ENCODE measurements at places on chromosomes 3 and 15.

DNA sequence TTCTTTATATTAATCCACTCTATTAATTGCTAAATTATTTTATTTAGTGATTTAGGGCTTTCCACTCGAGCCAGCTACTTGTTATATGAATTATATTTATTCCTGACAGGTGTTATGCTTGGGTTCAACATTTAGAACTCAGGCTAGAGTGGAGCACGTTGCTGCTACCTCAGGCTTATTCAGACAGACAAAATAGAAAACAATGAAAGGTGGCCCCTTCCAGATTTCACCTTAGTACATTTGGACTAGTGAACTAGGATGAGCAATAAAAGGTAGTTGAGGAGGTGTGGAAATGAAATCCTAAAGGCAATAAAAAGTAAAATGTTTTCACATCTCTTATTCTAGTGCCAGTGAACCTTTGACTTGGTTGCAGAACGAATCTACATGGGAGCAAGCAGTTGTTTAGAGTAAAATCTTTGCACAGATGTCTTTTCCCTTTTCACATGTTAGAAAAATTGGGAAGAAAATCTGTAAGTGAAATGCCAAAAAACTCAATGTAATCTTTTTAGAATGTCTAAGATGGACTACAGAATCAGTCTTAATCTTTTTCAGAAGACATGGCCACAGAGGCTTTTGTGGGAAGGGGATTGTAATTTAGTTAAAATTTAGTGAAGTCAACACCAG is 63.8 kb downstream of the AKAP13 start:
- no peak for DNase-seq

DNA sequence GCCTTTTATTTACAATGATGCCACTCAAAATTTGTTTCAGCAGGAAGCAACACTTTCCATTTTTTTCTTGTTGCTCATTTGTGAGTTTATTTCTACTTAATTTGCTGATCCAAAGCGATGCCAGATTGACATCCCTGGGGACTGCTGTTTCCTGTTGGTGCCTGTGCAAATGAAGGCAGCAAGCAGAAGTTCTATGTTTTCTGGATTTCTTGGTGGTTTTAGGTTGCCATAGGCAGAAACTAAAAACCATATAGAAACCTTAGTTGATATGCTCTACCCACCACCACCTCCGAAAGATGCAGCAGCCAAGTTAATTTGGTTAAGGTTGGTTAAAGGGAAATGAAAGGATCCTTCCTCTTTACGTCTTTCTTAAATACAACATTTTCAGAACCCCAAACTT is 356.2 kb downstream of the RBMS3 start:
- no peak for DNase-seq

DNA sequence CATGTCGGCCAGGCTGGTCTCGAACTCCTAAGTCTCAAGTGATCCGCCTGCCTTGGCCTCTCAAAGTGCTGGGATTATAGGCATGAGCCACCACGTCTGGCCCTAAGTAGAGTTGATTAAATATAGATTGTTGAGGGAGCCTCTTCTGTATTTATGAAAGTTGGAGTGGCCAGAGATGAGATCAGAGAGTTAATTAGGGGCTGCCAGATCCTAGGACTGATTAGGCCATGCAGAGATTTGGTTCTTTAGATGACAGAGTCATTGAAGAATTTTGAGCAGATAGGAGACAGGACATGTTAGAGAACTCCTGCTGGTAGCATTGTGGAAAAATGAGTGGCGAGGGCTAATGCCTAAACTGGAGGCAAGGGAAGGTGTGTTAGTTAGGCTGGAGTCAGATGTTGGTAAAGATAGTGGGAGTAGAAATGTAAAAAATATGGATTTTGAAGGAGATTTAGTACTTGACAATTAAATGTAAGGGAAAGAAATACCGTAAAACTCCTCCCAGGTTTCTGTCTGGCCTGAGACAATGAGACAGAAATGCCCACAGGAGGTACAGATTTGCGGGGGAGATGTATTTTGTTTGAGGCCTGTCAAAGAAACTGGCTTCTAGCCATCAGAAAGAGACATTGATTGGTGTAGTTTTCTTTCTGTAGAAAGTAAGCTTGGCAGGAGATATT is 23.4 kb downstream of the SACM1L start:
- no peak for DNase-seq

DNA sequence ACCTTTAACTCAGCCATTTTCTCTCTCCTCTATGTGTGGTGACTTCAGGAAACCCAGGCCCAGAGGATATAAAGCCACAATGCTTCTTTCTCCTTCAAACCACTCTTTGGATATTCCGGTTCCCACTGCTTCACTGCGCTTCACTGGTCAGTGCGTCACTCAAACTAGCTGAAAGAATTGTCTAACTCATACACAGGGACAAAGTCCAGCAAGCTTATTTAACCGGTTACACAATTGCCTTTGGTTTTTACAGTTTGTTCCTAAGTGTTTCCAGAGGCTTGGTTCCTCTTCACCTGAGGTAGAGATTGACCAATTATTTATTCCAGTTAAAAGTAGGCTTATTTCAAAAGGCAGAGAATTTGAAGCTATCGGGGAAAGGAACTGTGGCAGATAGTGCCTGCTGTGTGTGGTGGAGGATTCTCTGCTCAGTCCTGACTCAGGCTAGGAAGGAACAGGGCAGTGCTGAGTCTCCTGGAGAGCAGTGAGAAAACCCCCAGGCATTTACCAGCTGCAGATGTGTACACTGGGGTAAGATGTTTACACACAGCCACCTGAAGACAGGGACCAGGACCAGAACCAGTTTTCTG is at the start of gene HGD:
HGD (minus strand) TSS at position 145 of the 587 bp plus-strand sequence; CDS start at position 17, 128 bp downstream.
- no peak for DNase-seq

DNA sequence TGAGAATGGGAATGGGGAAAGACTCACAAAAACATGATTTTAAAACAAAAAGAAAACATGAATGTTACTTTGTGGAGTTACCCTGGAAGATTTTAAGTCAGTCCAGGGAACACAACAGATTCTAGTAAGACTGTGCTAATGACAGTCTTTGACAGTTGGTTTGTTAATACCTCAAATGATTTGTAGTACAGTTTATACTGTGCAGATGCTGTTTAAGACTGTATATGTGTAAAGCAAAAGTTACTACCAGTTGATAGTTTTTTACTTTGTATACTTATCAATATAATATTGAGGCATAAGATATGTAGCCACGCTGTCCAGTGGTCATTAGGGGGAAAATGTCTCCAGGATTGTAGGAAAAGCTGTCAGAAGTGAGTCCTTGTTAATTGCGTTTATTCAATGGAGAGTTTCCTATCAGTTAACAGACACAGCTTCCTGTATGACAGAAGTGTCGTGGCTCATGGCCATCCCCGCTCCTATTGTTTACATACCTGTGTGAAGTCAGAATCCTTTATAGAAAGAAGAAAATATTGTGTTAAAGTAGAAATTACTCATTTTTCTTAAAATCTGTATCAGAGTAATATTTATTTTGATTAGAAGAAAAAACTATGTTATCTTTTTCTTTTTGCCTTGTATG is 36.0 kb downstream of the NKIRAS1 start:
- DNase-seq: no peak

DNA sequence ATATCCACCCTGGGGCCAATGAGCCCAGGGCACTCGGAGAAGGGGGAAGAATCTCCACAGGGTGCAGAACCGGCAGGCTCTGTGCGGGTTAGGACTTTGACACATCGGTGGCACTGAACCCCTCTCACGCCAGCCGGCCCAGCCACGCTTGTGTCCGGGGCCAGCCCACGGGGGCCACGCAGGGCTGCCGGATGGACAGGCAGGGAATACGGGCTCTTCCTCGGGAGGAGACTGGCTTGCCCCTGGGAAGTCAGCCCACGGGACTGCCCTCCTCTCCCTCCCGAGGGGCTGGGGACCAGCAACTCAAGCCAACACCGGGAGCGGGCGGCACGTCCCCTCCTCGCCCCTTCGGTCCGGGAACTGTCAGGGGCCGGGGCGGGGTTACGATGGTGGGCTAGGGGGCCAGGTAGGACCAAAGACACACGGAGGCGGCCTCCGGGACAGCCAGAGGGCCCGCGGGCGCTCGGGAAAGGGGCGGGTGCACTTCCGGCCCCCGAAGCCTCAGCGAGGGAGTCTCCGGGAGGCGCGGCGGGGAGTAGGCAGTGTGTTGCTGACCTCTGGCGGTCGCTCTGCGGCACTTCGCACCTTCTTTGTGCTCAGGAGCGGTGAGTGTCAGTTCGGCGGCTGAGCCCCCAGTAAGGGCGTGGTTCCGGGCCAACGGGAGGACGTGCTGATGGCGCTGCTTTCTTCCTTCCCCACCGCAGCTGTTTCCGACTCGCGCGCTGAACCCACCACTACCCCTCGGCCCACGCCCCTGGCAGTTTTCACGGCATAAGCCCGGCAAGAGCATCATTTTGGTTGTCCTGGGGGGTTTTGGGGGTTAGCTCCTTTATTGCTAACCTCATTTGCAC is 5.1 kb upstream of the CYP8B1 start:
- peak; percentile 70 for DNase-seq

DNA sequence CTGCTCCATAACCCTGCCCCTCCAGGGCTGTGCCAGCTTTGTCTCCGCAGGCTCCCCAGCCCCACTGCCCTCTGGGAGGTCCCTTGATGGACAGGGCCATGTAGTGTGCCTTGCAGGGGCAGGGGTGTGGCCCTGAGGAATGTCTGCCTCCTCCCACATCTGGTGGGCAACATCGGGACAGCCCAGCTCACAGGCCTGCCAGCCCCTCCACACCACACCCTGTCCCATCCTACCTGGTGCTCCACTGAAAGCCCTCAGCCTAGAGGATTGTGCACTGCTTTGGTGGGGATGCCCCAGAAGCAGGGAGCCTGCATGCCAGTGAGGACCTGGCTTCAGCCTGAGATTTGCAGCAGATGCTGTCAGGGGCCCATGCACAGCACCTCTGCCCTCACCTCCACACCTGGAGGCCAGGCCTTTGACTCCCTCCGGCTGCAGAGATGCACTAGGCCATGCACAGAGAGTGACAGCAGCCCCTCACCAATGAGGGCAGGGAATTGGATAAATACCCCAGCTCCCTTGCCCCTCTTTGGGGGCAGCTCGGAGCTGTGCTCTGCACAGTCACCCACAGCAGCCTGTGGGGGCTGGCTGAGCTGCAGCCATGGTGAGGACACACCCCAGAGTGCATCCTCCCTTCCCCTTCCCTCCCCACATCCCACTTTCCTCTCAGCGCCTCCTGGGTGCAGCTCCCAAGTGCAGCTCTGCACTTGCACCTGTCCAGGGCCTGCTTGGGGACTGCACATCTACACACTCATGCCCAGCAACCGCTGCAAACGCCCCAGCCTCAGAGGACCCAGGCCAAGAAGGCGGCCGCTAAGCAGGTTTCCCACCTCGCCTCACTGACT is 2.7 kb downstream of the C3orf22 start:
- DNase-seq: no peak

DNA sequence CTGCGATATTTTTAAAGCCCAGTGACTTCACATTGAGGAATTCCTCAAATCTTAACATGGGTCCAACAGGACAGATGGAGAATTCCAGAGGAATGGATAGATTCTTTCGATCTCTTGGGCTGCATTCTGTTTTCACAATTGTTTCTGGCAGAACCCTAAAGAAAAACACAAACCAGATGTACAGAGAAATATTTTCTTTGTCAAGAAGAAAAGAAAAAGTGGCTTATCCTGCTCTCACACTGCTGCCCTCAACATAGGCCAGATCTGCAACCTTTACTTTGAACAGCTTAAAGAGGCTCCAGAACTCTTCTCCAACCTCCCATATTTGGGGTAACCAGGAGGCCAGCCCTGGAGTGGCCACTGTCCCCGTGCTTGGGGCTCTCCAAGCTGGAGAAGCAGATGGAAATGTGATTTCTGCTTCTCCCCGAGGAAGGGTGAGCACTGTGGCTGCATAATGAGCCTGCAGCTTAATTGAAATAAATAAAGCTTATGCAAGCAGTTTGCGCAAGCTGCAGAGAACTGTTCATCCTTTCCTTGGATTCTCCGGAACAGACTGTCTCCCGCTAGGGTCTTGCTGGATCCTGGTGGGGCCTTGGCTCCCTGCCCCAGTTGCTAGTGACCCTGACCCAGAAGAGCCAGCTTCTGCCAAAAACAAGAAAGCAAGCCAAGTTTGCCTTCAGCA is 453.2 kb upstream of the PROK2 start:
- DNase-seq: no peak

DNA sequence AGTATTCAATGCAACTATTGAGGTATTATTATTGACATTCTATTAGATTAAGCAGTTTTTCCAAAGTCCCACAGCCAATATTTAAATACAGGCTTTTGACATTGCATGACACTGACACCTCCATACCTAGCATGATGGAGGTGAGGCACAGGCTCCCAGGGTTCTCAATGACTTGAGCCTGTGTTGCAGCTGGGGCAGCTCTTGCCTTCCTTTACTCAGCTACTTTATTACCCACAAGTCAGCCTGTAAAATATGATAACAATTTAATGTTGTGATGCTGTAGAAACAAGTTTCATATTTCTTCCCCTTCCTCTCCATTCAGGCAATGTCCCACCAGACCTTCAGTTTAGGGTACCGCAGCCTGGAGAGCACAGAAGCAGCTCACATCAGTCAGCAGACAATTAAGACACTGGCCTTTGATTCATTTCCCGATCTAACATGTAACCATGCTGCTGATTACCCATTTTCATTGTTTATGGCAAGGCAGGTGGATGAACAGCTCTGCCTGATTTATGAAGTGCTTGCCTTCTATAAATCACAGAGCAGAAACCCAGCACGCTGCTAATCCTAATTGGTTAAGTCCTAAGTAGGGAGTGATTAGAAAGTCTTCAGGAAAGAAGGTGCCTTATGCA is 826.1 kb downstream of the AGBL1 start:
- DNase-seq: no peak

GRCh38 chr3:112351823-112352222 is 18.9 kb downstream of the CD200 start:
- peak; percentile 85 for DNase-seq

- no peak for DNase-seq
Measured at GRCh38 chr3:123660141-123660675, 75.4 kb upstream of the HACD2 start.

GRCh38 chr3:36812240-36812639 is 47.9 kb upstream of the DCLK3 start:
- DNase-seq: no peak

GRCh38 chr15:81939604-81940440 is 106.0 kb downstream of the MEX3B start:
- no peak for DNase-seq

- no peak for DNase-seq
Measured at GRCh38 chr15:48325400-48325799, 5.8 kb upstream of the DUT start.

DNA sequence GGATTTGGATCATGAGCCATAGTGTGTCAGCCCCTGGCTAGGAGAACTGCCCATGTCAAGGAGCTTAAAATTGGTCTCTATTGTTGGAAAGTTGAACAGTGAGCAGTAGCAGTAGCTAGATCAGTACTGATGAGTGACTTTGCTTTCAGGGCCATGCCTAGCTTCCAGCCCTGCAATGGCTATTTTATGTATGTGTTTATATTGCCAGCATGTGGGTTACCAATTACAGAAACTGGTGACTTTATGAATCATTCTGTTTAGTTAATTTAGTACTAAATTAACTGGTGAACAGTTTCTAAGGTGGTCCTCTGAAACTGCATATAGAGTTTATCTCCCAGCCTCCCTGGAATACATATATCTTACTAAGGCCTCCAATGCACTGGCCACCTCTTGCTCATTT is 908.1 kb upstream of the ALCAM start:
- no peak for DNase-seq

- no peak for DNase-seq
Measured at GRCh38 chr15:33445984-33446383, 135.2 kb downstream of the RYR3 start.

GRCh38 chr15:87687523-87687870 is 569.0 kb downstream of the NTRK3 start:
- DNase-seq: no peak
